Lung (tissue), 17 donors: ENCODE measurements at places on chromosomes 13 and 19.

GRCh38 chr19:42295831-42296525, 6.0 kb upstream of the PRR19 start:
- DNase-seq, result peak; percentile 81

DNA sequence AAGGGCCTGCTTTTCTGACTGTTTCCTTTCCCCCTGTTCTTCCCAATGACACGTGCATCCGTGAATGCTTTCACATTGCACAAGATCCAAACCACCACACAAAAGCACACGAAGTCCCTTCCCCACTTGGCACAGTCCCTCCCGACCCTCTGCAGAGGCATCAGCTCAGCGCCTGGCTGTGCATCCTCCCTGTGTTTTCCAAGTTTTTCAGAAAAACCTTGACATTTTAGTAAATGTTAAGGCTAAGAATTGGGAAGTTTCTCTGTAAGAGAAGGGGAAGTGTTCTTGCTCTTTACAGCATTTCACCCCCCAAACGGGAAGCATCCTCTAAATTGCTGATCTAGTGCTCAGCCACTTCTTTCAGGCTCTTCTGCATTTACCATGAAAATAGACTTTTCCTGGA, 94.5 kb upstream of the TM9SF2 start:
- DNase-seq, result no peak

DNA sequence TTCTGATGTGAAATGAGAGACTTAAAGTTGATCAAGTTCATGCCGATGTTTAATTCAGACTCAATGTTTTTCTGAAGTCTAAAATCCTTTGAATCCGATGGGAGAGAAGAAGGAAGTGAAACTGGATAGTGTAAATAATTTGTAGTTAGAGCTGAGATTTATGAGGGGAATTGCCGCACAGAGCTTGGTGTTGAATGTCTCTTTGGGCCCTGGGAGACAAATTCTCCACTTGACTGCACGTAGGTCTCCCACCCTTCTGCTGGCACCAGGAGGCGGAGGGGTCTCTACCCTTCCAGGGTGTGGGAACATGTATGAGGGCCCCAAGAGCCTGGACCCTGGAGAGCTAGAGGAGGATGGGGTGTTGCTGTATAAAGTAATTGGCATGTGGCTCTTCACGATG, 140.8 kb upstream of the SERP2 start:
- no peak for DNase-seq

DNA sequence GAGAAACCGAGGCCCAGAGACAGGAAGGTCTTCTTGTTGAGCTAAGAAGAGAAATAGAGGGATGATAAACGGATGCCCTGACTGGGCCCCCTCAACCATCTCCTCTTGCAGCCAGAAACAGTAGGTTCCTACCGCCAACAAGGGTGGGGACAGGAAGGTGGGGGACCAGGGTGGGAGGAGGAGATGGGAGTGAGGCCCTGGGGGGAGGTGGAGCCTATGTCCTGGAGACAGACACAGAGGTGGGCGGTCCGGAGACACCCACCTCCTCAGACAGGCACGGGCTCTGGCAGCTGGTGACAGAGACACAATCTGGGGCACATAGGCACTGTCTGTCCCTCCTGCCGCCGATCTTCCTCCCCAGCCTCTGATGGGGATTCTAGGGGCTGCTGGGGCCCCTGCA, 16.9 kb downstream of the GADD45B start:
- no peak for DNase-seq
